ENCODE measurements at places on chromosomes 4 and X.

DNA sequence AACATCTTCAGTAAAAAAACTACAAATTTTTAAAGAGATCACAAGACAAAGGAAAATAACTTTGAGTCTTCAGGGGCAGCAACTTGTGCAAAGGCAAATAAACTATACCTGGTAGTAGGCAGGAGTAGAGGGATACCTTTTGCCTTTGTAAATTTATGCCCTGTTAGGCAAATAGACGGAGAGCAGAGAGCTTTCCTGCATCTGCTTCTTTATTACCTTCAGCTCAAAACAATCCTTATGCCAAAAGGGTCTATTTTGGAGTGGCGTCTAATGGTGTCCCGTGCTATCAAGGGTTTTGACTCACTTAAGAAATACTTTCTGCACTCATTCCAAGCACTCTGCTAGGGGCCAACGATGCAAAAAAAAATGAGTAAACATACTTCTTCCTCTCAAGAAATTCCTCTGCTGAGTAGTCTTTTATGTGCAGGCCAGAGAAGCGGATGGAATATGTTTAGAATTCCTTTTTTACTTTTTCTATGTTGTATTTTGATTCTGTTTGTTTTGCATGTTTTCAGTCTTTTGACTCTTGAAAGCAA is 131.9 kb downstream of the ANXA5 start:
- DNase-seq, result no peak

DNA sequence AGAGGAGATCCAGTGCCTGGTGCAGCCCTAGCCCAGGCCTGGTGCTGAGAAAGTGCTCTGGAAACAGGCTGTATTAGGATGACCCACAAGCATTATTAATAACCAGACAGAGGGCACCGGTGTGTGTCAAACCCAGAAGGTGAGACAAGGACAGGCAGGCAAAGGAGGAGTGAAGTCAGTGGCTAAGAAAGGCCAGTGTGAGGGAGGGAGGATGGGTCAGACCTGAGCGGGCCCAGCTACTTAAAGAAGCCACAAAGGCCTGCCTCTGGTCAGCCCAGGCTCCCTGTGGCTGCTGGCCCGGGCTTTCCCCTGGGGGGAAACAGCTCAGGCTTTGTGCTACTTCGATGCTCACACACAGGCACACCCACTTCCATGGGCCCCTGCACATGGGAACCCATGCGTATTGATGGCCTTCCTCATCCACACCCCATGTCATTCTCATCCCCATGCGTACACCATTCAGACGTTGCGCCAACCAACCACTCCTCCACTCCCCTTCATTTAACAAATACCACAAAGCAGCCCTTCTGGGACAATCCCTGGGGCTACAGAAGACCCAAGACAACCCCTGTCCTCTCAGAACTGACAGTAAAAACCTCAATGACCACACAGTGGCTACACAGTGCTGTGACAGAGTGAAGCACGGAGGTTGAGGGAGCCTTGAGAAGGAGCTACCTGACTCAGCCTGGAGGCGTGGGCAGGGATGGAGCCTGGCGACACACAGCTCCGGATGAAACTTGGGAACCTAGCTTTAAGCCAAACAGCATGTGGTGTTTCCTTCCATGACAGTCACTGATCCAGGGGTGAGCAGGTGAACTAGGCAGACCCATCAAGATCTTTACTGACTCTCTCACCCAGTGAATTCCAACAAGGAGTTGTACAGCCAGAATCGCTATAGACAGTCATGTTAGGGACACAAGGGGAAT is 24.9 kb upstream of the MTM1 start:
- DNase-seq, result no peak

DNA sequence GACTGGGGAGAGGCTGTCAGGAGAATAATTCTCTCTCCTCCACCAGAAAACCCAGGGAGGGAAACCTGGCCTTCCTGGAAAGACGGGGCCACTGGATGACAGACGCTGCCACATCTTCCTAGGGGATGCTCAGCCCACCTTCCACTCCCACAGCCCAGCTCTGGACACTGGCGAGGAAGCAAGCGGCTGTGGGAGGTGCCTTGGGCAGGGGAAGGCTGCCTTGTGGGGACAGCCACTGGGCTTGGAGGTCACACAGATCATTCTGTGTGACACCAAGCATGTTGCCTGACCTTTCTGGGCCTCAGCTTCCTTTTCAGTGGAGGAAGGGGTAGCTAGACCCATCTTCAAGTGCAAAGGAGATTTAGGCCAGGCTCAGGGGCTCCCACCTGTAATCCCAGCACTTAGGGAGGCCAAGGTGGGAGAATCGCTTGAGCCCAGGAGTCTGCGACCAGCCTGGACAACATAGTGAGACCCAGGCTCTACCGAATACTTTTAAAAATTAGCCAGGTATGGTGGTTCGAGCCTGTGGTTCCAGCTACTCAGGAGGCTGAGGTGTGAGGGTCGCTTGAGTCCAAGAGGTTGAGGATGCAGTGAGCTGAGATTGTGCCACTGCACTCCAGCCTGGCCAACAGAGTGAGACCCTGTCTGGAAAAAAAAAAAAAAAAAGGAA is 9.8 kb upstream of the MSX1 start:
- no peak for DNase-seq

DNA sequence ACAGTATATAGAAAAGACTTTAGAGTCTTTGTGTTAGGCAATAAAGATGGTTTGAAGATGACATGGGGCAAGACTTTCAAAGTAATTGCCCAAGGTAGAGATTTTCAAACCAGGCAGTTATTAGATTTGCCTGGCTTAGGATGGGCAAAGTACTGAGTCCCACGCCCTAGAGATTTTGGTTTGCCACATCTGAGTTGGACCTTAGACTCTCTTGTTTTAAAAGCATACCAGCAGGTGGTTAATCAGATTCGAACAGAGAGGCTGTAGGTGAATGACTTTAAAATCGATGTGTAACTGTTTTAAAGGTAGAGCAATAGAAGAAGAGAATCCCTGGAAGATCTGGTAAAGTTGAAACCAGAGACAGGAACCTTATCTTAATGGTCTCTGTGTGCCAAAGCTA is 121.5 kb downstream of the RAPGEF2 start:
- DNase-seq, result no peak

DNA sequence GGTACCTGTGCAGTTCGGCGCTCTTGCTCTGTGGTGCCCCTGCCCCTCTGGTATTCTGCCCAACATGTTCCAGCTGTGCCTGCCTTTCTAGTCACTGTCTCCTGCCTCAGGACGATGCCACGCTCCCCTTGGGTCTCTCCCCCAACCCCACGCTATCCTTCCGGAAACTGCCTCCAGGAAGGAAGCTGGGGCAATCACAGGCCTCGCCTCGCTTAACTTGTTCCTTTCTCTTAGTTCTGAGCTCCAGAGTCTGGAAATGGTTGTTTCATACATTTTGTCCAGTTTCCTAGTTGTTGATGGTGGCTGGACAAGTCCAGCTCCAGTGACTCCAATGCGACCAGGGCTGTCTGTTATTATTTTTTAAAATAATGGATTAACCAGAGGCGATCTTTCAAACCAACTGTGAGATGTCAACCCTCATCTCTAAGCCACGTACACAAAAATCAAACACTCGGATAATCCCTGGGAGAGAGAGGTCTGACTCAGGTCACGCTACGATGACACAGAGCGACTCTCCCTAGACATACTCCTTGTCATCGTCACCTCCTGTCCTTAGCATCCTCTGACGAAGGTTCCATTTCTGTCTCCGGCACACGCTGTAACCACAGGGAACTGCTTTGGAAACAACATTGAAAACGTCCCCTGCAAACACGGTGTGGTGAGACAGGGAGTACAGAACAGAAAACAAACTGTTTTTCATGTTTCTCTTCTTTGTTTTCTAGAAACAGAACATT is 62.5 kb downstream of the ABLIM2 start:
- no peak for DNase-seq

GRCh38 chr4:105911426-105911825 is 16.2 kb downstream of the NPNT start:
- no peak for DNase-seq

GRCh38 chrX:41630091-41630490 is 58.7 kb upstream of the GPR34 start:
- DNase-seq, result no peak

All from activated CD4-positive, alpha-beta T cell treated with anti-CD3 and anti-CD28 coated beads, Interleukin-10, Interleukin-2, amounts not matched to agents 100 ng/mL and 50 ng/mL, durations not matched to agents 16 hours and 8 hours (primary cell).